Stimulated activated memory B cell treated with anti-CD40 and anti-IgM and Interleukin-4, amounts not matched to agents 10 μg/mL and 1 μg/mL and 100 μg/mL, for 72 hours (primary cell): ENCODE measurements at places on chromosomes 5 and 9.

DNA sequence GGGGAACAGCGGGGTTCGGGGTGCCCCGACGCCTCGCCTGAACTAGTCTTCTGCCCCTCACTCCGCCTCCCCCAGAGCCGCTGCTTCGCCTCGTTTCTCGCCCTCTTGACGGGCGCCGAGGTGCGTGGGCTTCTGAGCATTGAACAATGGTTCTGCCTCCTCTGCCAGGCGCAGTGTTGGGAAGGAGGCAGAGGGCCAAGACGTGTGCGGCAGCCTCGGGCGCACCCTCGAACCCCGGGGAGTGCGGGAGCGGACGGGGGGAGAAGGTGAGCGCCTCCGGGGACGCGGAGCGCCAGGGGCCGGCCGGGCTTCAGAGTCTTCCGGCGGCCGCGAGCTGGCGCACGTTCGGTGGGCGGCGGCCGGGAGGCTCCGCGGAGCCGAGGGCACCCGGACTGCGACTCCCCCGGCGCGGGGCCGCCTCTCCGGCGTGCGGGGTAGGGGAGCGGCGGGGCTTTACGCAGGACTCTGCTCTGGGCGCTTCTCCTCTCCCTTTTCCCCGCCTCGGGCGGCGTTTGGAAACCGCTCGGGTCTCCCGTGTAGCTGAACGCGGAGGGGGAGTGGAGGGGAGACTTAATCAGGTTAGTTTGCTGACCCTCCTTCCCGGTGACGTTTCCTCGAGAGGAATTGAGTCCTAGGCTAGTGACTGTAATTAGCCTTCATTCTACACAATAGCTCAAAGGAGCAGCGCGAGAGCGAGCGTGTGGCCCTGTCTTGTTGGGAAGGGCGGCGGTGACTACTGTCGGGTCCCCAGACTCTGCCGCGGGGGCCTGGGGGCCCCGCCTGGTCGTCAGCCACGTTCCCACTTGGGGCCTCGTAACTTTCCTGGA lies 1.1 kb downstream of the VLDLR start:
- ATAC-seq: no peak

DNA sequence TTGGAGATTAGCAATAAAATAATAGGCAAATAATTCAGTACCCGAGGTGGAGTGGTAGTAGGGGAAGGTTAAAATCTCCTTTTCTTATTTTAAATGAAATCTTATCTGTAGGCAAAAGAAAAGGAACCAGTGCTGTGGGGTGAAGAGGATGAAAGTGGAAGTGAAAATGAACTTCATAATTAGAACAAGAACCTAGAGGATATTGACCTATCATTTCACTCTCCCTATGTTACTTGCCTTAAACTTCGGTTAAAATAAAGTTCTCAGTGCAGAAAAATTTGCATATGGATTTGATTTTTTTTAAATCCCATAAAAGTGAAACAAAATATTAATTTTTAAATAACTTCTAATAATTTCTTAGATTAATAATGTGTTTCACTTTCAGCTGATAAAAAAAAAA lies 1094.9 kb upstream of the C9orf72 start:
- no peak for ATAC-seq

- ATAC-seq: no peak
Observed at GRCh38 chr9:98885575-98886295, 58.0 kb upstream of the COL15A1 start.

- no peak for ATAC-seq
Observed at GRCh38 chr5:146112476-146112875, 7.1 kb upstream of the PLAC8L1 start.

DNA sequence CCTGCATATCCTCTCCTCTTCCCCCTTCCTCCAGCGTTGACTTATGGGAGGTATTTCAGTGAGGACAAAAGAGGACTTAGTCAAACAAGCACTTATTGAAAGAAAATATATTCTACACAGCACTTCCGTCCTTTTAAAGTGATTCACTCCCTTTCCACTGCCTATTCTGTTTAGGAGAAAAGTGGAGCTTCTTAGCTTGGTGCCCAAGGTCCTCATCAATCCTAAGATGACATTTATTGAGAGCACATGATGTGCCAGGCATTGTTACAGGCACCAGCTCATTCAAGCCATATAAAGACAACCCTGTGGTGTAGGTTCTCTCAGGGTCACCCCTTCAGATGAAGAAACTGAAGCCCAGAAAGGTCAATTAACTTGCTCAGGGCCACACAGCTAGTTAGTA lies 95.9 kb downstream of the KCNIP1 start:
- ATAC-seq: no peak

DNA sequence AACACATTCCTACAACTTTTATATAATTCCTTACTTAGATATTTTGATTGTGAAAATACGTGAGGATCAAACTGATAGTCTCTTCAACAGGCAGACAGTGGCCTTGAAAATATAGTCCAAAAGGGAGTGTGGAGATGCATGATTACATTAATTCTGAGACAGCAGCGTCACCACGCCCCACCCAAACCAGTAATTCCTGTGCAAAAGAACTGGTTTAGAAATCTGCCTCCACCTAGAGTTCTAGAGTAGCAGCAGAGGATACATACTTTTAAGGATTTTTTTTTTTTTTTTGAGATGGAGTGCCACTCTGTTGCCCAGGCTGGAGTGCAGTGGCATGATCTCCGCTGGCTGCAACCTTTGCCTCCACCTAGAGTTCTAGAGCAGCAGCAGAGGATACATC lies 1.6 kb upstream of the TUT7 start:
- ATAC-seq: no peak

DNA sequence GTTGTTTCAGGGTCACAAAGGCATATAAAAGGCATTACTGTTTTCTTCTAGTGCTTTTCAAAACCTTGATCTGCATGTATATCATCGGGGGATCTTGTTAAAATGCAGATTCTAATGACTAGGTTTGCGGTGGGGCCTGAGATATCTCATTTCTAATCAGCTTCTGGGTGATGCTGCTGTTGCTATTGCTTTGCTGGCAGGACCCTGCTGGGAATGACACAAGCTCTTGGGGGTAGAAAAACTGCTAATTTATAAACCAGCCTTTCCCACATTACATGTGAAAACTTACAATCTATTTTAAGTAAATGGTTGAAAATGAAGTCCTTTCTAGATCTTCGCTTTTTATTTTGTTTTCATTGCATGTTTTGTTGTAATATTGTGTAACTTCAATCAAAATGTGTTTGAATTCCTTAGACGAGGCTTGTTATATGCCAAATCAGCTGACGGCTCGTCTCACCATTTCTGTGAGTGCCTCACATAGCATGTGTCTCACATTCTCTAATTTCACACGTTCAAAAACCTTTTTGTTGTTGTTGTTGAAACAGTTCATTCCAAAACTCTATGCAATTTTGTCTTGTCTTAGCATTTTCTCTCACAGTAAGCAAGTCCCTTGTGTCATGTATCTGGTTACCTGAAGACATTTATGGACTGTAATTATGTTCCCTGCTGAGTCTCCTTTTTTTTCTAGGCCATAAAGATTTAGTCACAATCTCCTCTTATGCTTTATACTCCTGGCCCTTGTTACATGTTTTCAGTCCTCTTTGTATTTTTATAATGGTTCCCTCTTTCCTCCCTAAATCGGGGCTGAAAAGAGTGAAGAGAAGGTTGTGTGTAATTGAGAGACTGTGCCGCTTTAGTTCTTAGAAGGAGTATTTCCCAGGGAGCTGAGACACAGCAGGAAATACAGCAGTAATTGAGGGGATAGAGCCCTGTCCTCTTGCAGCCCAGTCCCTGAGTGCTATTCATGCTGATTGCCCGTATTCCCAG lies 521.0 kb upstream of the SEMA6A start:
- no peak for ATAC-seq

GRCh38 chr9:72648324-72649126 lies 127.1 kb downstream of the TMC1 start:
- ATAC-seq: peak; percentile 61

- no peak for ATAC-seq
Observed at GRCh38 chr5:88398316-88398715, 129.7 kb upstream of the TMEM161B start.

GRCh38 chr5:68482199-68482598 lies 266.6 kb downstream of the PIK3R1 start:
- ATAC-seq: no peak

GRCh38 chr9:31588006-31588405 lies 796.4 kb upstream of the ACO1 start:
- peak; percentile 34 for ATAC-seq

GRCh38 chr5:139251281-139251687 lies 42.3 kb upstream of the MATR3 start:
- ATAC-seq: peak; percentile 51

GRCh38 chr9:115952430-115953292 lies 200.9 kb upstream of the PAPPA start:
- ATAC-seq: no peak

DNA sequence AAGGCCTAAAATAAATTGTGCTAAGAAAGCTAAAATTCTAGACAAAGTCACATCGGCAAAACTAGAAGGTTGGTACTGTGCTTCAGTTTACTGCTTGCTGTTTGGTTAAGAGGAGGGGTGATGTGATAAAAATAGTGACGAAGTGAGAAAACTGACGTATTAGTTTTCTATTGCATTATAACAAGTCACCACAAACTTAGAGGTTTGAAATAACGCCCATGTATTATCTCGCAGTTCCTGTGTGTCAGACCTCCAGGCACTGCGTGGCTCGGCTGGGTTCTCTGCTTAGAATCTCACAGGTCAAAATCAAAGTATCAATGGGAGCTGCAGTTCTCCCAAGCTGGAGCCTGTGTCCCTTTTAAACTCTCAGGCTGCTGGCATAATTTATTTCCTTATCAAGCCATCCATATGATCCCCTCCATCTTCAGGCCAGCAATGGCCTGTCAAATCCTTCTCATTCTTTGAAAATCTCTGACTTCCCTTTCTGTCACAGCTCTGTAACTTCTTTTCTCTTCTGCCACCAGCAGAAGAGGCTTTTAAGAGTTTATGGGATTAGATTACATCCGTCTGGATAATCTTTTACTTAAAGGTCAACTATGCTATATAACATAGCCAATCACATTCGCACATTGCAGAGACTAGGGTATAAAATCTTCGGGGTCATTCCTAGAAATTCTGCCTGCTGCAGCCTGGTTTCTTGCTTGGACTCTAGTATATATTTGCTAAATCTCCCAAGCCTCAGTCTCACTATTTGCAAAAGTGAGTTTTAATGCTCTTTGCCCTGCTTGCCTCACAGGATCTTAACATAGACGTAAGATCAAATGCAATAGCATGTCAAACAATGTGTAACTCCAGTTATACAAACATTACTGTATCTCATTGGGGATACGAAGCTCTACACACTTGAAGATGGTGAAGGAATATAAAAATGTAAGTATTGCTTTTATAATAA lies 104.0 kb upstream of the CDKN2B start:
- no peak for ATAC-seq

- ATAC-seq: no peak
Observed at GRCh38 chr9:37417857-37418618, 4.5 kb upstream of the GRHPR start.

- ATAC-seq: no peak
Observed at GRCh38 chr9:23326597-23326996, 499.4 kb downstream of the ELAVL2 start.

DNA sequence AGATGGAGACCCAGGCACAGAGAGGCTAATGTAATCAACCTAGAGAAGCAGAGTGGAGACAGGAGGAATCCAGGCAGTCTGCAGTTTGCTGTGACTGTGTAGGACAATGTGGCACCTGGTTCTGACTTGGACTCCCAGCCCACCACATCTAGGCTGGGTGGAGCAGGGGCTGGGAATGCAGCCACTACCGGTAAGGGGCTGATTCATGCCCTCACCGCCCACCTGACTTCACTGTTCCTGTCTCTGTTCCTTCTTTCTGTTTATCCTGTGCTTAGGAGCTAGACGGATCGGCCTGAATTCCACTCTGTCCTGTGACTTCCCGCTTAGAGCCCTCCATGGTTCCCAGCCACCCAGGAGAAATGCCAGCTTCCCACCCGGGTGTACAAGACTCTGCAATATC lies 2.6 kb downstream of the PDLIM4 start:
- ATAC-seq: no peak

DNA sequence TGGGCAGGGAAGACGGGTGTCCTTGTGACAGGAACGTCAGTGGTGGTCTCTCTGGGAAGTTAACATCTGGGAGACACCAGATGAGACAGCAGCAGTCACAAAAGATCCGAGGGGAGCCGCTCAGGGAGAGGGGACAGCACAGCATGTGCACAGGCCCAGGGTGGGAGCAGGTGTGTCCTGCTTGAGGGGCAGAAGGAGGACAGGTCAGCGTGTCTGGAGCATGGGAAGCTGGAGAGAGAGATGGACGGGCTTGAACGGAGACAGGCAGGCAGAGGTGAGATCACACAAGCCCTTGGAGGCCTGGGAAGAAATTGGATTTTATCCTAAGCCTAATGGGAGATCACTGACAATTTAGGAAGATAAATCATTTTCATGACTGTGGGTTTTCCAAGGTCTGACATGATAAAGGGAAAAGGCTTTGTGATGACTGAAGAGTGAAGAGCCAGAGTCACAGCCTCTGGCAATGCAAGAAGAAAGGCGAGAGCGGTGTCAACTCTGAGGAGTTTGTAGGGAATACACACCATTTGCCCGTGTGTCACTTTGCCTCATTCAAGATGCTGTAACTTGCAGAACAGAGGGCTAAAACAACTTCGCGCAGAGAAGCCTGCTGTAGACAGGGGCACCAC lies 88.3 kb downstream of the FSTL4 start:
- no peak for ATAC-seq

DNA sequence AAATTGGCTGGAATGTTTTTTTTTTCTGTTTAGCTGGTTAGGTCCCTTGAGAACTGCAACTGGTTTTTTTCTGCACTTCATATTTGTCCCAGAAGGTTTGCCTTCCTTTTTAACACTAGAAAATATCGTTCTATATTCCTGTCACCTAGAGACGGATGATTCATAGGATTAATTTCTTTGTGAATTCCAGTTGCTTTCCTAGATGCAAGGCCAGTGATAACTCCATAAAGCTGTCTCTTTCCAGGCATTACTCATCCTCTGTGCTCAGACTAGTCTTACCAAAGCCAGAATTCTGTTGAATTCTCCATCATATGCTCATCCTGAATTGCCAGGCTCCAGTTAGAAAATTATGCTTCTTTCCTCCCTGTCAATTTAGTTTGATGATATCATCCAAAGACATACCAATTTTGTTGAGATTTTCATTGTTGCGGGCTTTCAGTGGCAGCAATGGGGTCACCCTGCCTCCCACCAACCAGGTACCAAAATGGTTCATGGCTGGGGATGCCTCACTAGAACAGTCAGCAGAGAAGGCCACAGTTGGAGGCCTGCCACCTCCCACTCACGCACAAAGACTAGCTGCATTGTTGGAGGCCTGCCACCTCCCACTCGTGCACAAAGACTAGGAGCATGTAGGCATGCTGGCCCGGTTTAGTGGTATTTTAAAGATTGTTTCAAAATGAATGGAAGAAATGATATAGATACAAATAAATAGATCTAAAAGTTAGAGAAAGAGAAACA lies 8.5 kb downstream of the BAAT start:
- ATAC-seq: no peak

- no peak for ATAC-seq
Observed at GRCh38 chr5:174084691-174085154, 39.2 kb downstream of the NSG2 start.

DNA sequence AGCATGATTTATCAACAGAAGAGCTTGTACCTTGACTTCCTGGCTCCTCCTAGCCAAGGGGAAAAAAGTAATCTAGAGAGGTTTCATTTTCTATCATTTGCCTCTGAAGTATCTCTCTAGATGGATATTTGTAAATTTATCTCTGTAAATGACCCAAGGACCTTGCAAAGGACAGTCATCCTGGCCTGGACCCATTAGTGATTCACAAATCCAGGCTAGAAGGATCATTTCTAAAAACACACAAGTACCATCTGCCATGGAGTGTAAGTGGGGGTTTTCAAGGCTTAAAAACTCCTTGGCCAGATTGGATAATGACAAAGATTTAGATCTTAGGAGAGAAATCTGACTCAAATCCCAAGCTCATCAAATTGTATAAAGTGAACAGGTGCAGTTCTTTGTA lies 8.1 kb downstream of the TTC23L start:
- no peak for ATAC-seq
